Spinal cord (tissue), 10 donors: ENCODE measurements at places on chromosomes 7 and 10. TPM values are rescaled to one million over a fixed set of nuclear protein-coding genes. Genes with fewer than 3 reads are reported as not detected.

Gene TMEM229A
- 0.55 TPM for total RNA-seq

Gene NDUFA5
- 99.9 TPM for total RNA-seq

Gene ITGA8
- 55.2 TPM for total RNA-seq

Gene RHEB
- total RNA-seq, result 134 TPM

Gene MORN4
- total RNA-seq, result 19.2 TPM

Gene LMOD2
- not detected for total RNA-seq

Gene FGL2
- total RNA-seq, result 135 TPM

Gene TRIM50
- total RNA-seq, result 0.22 TPM

Gene SSBP1
- 86.5 TPM for total RNA-seq

Gene BCAP29
- 74.3 TPM for total RNA-seq

Gene CLCN1
- total RNA-seq, result not detected

Gene PROSER2
- 3.1 TPM for total RNA-seq

Gene GATA3
- 0.10 TPM for total RNA-seq

Gene C10orf62
- 0.50 TPM for total RNA-seq

Gene TMEM130
- 36.3 TPM for total RNA-seq

Gene ADAP1
- 65.6 TPM for total RNA-seq

Gene BAMBI
- total RNA-seq, result 44.9 TPM

Gene PRTFDC1
- total RNA-seq, result 28.7 TPM

Gene NUB1
- 33.2 TPM for total RNA-seq

Gene TMEM176A
- total RNA-seq, result 14.7 TPM

Gene CYP17A1
- total RNA-seq, result 0.79 TPM

Gene GPR158
- 3.5 TPM for total RNA-seq

Gene AHR
- 68.4 TPM for total RNA-seq

Gene ENTPD1
- total RNA-seq, result 41.3 TPM

Gene PPP1R3C
- 48.2 TPM for total RNA-seq

Gene LRIT1
- not detected for total RNA-seq

Gene PSTK
- total RNA-seq, result 9.0 TPM

Gene TRRAP
- total RNA-seq, result 26.3 TPM

Gene ASB4
- 0.72 TPM for total RNA-seq

Gene SPDYE6
- not detected for total RNA-seq

Gene TMEM270
- total RNA-seq, result not detected

Gene ASB10
- total RNA-seq, result not detected

Gene BMPER
- 16.8 TPM for total RNA-seq
